ENCODE measurements at places on chromosomes 4 and X. TPM values are rescaled to one million over a fixed set of nuclear protein-coding genes. Genes with fewer than 3 reads are reported as not detected.

DNA sequence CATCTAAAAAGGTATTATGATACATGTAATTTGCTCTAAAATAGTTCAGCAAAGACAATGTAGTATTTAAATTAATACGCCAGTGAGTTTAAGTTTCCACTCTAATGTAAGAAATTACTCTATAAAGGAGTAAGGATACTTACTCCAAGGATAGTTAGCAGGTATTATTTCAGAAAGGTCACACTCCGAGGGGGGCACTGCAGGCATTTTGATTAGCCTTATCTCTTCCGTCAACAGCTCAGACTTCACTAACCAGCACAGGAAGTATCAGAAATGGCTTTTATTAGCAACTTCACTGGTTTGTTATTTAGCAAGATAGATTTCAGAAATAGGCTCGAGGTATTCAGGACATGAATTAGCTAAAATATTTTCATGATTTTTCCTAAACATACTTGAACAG, 127.0 kb downstream of the COX18 start:
- no peak for DNase-seq

DNA sequence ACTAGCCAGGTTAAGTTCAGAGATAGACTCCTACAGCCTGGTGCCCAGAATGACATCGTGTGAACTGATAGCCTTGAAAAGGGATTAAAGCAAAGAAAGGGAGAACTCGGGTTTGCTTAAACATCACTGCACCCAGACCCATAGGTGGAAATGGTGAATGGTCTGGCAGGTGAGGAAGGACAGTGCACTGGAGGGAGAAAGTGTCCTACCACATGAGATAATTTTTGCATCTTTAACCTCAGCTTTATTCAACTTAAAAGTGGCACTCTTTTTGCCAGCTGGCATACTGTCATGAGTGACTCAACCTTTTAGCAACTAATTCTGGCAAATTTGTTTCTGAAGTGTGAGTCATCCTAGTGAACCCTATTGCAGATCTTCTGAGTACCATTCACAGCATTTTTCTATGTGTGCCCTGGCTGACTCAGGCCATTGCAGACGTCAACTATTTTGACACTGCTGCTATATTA, 53.0 kb upstream of the DAPP1 start:
- no peak for DNase-seq

- no peak for DNase-seq
Observed at GRCh38 chrX:76126851-76127250, 46.0 kb upstream of the PBDC1 start.

DNA sequence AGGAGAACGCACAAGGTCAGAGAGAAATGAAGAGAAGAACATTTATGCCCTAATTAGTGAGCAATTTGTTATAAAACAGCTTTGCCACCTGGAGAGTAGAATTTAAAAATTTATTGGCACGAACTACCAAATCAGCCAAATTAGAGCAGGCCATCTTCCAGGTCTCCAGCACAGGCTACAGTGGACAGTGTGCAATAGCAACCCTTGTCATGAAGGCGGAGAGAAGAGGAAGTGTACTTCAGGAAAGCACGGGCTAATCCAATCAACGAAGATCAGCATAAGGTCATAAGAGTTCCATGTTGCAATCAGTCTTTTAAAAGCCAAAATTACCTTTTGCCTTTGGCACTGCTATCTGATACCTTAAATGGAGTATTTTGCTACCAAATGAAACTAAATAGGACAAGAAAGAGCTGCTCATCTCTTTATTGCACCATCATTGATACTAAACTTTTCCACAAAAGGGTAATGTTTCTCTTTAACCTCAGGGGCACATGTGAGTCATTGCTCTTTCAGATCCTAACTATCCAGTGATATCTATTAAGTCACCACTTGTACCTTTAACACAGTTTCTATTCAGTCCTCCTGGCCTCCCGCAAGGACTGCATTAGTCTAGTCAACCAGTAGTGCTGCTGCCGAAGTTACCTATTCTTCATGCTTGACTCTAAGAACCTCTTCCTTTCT, 19.9 kb downstream of the ANK2 start:
- no peak for DNase-seq

GRCh38 chr4:121126449-121127006, 37.6 kb downstream of the TNIP3 start:
- DNase-seq = no peak

DNA sequence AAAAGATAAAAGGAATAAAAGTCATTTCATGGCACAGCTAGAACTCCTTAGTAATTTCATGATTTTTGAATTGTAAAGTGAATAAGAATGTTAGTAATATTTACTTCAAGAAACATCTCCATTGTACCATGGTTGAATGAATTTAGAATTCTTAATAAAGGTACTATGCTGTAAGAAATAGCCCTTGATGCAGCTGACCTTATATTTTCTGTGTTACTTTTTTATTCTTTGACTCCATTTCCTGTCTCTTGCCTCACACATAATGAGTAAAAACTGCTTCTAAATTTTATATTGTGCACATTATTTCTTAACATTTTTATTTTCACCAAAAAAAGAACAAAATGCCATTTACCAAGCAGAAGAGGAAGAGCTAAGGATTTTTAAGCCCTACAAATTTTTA, 81.9 kb upstream of the PDHA2 start:
- DNase-seq = no peak

- DNase-seq = no peak
Observed at GRCh38 chr4:103934178-103934789, 214.5 kb upstream of the TACR3 start.

DNA sequence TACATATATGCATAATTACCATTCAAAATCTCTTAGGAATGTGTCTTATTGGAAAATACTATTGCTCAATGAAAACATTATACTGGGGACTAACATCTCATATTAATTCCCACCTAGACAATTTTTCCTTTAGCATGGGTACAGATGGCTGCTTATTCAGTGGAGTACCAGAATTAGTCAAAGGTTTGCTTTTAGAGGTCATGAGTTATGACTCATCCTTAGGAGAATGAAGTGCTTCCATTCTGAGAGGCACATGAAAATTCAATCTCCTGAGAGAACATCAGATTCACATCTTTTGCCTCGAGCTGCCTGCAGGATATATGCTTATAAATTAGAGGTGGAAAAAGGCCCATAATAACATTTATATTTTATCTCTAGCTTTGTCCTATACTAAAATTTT, 378.0 kb upstream of the DMD start:
- no peak for DNase-seq

DNA sequence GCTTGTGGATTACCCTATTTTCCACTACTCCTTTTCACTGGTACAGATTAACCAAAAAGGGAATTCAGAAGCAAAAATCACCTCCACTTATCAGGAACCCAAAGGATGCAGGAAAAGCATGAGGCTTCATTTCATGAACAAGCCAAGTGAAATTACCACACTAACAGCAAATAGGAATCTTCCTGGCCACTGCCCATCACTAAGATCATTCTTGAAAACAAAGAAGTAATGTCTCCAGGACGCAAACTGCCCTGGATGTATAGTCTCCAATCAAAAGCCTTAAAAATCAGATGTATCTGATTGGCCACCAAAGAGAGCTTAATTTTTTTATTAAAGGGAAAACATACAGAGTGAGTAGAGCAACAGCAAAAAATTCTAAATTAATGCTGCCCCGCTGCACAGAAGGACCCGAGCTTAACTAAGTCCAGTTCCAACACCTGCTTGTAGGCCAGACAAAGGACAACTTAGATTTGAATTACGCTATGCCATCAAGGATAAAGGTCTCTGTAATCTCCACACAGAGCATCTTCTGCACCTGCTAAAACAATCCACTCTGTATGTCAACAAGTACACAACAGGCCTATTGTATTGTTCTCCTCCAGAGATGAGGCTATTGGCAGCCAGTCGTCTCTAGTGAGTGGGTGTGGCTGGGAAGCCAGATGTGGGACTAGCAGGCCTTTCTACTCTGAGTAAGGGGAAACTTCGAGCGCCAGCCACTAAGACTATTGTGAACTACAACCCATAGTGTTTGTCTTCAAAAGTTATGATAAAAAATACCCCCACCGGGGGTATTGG, 12.4 kb downstream of the ZDHHC9 start:
- DNase-seq = no peak

- no peak for DNase-seq
Observed at GRCh38 chr4:7323872-7324650, 110.7 kb downstream of the PSAPL1 start.

- DNase-seq = no peak
Observed at GRCh38 chrX:94178145-94178788, 504.3 kb downstream of the FAM133A start.

- DNase-seq = no peak
Observed at GRCh38 chr4:48780865-48781214, 761 bp upstream of the FRYL start.

DNA sequence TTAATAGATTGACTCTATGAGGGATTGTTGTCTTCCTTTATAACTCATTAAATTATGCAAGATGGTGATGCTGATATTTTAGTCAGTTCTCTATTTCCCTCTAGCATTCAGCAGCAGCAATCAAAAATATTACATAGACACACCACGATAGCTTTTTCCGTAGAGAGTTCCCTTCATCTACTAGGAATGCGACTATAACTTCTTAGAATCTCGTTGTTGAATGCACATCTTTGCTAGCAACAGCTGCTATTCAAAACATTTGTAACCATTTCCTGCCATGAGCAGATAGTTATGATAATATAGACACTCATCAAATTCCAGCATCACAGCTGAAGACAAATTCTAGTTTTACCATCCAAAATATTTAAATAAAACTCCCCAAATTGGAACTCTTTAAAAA, 147.4 kb upstream of the FGF13 start:
- no peak for DNase-seq

- no peak for DNase-seq
Observed at GRCh38 chr4:186265683-186266652, at the start of gene F11. Gene F11, plus strand, starts transcription at chr4:186266189. Its CDS starts 948 bp downstream, at chr4:186267137.

DNA sequence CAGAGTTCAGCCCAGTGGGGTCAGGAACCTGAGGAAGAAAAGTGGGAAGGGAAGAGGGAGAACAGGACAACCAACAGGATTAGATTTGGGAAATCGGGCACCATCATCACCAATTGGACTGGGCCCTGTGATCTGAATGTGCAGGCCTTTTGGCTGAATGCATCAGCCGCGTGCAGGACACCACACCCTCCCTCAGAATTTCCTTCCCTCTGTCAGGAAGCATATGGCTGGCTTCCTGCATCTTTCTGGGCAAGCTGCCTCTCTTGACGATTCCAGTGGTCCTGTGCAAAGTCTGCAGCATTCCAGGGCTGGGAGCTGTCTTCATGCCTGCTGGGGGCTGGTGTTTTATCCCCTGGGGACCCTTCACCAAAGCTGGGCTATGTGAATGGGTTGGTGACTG, 16.4 kb downstream of the MAGEA4 start:
- no peak for DNase-seq

- no peak for DNase-seq
Observed at GRCh38 chr4:15906020-15906443, 32.5 kb downstream of the FGFBP1 start.

GRCh38 chr4:25608644-25609043, 47.0 kb upstream of the SLC34A2 start:
- DNase-seq = no peak

DNA sequence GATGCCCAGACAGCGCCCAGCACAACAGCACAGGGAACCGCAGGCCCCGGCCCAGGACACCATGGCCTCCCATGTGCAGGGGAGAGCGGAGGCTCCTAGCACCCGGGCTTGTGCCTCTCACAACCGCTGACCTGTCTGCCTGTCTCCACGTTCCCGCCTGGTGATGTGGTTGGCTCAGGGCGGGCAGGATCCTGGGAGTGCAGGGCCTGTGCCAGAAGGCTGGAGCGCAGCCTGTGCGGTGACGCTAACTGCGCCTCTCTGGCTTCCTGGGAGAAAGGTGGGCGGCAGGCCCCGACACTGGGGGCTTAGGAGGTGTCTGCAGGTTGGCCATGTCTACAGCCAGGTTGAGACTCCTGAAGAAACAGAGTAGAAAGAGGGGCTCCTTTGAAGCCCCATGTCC, 48.7 kb downstream of the CPZ start:
- DNase-seq = no peak

GRCh38 chrX:48487362-48487798, 11.4 kb downstream of the FTSJ1 start:
- no peak for DNase-seq

- DNase-seq = no peak
Observed at GRCh38 chrX:18654875-18655836, 16.8 kb downstream of the RS1 start.

DNA sequence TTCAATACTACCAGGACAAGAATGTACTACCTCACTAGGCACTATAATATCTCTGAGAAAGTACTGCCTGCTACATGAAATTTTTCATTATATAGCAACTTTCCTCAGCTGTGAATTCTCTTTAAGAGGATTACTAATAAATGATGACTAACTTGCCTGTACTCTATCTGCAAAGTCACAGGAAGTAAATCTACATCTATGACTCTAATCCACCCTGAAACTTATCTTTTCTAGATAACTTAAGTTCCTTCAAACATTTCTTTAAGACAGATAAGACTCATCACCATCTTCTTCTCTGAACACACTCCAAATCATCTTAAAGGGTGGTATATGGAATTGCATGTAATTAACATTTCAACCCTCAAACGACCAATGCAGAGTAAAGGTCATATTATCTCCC, 28.8 kb downstream of the RPS6KA3 start:
- DNase-seq = no peak

GRCh38 chr4:6239486-6239885, 30.2 kb upstream of the WFS1 start:
- DNase-seq = peak; percentile 2

GRCh38 chr4:132982151-132982550, 166.9 kb upstream of the PCDH10 start:
- DNase-seq = no peak

EGF gene
- not detected for total RNA-seq

ADH1B gene
- not detected for total RNA-seq

SRPK3 gene
- not detected for total RNA-seq

ZBTB49 gene
- 4.8 TPM for total RNA-seq

SMARCA5 gene
- 107 TPM for total RNA-seq

VCX2 gene
- total RNA-seq = not detected

MRFAP1 gene
- 226 TPM for total RNA-seq

ARR3 gene
- total RNA-seq = not detected

PPM1K gene
- total RNA-seq = 19.0 TPM

C4orf51 gene
- total RNA-seq = not detected

All from glutamatergic neuron (in vitro differentiated cells).